ENCODE measurements at places on chromosomes 5 and 9. TPM values are rescaled to one million over a fixed set of nuclear protein-coding genes. Genes with fewer than 3 reads are reported as not detected.

The PCDHGA2 gene
- total RNA-seq, result 5.5 TPM

The GRIN1 gene
- total RNA-seq, result 0.06 TPM

The ZFP37 gene
- total RNA-seq, result 2.4 TPM

DNA sequence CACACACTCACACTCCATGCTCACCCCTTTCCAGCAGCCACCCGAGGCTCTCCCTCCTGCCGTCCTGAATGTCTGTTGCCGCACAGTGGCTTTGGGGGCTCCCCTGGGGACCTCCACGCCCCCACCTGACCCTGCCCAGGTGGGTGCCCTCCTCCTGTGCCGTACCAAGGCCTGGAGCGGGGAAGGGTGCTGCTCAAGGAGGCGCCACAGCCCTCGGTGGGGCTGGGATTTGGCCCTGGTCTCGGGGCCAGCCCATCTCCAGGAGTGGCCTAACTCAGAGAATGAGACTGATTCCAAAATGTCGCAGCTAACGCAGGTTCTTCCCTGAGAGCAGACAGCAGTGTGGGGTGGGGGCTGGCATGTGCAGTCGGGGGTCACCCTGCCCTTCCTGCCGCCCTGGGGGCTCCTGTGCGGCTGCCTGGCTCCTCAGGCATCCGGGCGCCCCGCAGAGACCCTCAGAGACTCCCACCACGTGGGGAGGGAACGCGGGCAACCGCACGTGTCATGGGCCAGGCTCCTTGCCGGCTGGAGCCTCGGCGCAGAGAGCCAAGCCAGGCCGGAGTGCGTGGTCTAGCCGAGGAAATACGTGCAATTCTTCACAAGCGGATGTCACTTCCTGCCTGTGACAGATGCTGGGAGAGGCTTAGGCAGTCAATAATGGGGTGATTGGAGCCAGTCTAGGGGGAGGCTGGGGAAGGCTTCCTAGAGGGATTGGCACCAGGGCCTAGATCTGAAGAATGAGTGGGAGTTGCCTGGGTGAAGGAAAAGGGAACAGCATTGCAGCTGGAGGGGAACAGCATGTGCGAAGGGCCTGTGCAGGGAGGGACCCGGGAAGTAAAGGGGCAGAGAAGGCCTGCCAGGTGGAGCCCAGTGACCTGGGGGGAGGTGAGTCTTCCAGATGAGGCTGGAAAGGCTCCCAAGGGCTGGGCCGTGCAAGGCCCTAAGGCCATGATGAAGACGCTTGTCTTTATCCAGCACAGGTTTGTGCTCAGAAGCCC is 44.1 kb downstream of the C9orf50 start:
- no peaks in the 10 kb centered on the region for H3K27me3 ChIP-seq
- H3K4me3 ChIP-seq, result no peak overlapping the region
- peak; percentile 72 for DNase-seq

DNA sequence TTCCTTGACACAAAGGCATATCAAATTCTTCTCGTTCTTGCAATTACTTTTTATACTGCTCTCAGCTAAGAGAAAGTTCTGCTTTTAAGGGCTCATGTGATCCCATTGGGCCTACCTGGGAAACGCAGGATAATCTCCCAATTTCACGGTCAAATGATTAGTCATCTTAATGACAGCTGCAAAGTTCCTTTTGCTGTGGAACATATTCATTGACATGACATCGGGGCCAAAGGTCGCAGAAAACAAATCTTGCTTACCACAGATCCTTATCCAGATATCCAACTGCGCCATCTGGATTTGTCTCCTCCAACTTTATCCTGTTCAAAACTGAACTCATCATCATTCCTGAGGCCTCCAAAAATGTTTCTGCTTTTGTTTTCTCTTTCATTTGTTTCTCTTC is 1085.6 kb upstream of the WWC1 start:
- no peaks in the 10 kb centered on the region for H3K27me3 ChIP-seq
- H3K4me3 ChIP-seq, result no peak overlapping the region
- DNase-seq, result no peak
- H3K36me3 ChIP-seq, result no peaks in the 10 kb centered on the region
- no peak overlapping the region for H3K27ac ChIP-seq

- no peak for DNase-seq
- no peak overlapping the region for H3K4me3 ChIP-seq
- no peaks in the 10 kb centered on the region for H3K4me1 ChIP-seq
- H3K36me3 ChIP-seq, result no peaks in the 10 kb centered on the region
- no peak overlapping the region for H3K27ac ChIP-seq
Observed at GRCh38 chr9:35935261-35935660, 22.7 kb downstream of the OR2S2 start.

- peaks cover 30% of the 10 kb centered on the region for H3K4me1 ChIP-seq
- H3K27ac ChIP-seq, result no peak overlapping the region
- no peaks in the 10 kb centered on the region for H3K36me3 ChIP-seq
- H3K27me3 ChIP-seq, result no peaks in the 10 kb centered on the region
- no peak for DNase-seq
- H3K4me3 ChIP-seq, result no peak overlapping the region
Observed at GRCh38 chr5:156147261-156147943, 179.6 kb upstream of the SGCD start.

GRCh38 chr9:129656795-129657390 is 8.6 kb upstream of the PRRX2 start:
- peaks cover 3% of the 10 kb centered on the region for H3K27me3 ChIP-seq
- DNase-seq, result no peak
- H3K4me1 ChIP-seq, result no peaks in the 10 kb centered on the region
- H3K36me3 ChIP-seq, result no peaks in the 10 kb centered on the region
- no peak overlapping the region for H3K4me3 ChIP-seq
- H3K27ac ChIP-seq, result no peak overlapping the region

- no peak overlapping the region for H3K4me3 ChIP-seq
- DNase-seq, result no peak
- H3K27me3 ChIP-seq, result no peaks in the 10 kb centered on the region
Observed at GRCh38 chr5:76143884-76144283, 60.7 kb downstream of the SV2C start.

GRCh38 chr9:137873858-137874362 is 3.7 kb upstream of the CACNA1B start:
- peaks cover 11% of the 10 kb centered on the region for H3K27me3 ChIP-seq
- no peak overlapping the region for H3K27ac ChIP-seq
- DNase-seq, result no peak
- no peaks in the 10 kb centered on the region for H3K36me3 ChIP-seq

GRCh38 chr5:89293810-89294209 is 410.8 kb upstream of the MEF2C start:
- no peak overlapping the region for H3K27ac ChIP-seq
- H3K36me3 ChIP-seq, result no peaks in the 10 kb centered on the region
- H3K4me1 ChIP-seq, result no peaks in the 10 kb centered on the region
- DNase-seq, result no peak
- no peak overlapping the region for H3K4me3 ChIP-seq

GRCh38 chr9:131448818-131449217 is 53.9 kb upstream of the POMT1 start:
- no peaks in the 10 kb centered on the region for H3K4me1 ChIP-seq
- H3K27ac ChIP-seq, result no peak overlapping the region
- H3K27me3 ChIP-seq, result no peaks in the 10 kb centered on the region
- no peak overlapping the region for H3K4me3 ChIP-seq
- no peak for DNase-seq

DNA sequence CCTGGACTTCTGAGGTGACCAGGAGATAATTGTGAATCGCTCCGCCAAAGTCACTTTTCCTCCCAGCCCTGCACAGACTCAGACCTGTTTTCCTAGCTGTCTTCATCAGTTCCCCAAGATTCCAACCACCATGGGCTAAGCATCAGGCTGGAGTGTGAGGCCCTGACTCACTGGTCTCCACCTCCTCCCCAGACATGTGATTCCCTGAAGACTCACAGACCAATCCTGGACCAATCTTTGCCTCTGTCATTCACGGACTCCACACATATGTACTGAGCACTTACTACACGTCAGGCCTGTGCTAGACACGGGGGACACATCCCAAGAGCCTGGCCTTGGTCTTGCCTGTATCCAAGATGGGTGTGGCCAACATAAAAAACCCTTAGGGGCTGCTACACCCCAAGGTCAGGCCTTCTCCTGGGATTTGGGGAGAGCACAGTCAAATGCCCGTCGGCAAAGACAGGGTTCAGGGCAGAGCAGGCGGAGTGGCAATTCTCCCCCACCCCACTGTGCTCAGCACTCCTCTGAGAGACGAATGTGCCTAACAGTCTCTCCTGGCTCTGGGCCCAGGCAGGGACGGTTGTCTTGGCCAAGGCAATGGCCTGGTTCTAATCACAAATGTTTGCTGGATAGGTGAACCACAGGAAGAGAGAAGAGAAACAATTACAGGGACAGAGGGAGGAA is 11.9 kb downstream of the EEIG1 start:
- H3K36me3 ChIP-seq, result no peaks in the 10 kb centered on the region
- H3K4me3 ChIP-seq, result no peak overlapping the region
- DNase-seq, result peak; percentile 66
- H3K4me1 ChIP-seq, result peaks cover 39% of the 10 kb centered on the region
- no peaks in the 10 kb centered on the region for H3K27me3 ChIP-seq

- H3K27me3 ChIP-seq, result no peaks in the 10 kb centered on the region
- DNase-seq, result no peak
- H3K36me3 ChIP-seq, result no peaks in the 10 kb centered on the region
- H3K27ac ChIP-seq, result no peak overlapping the region
Observed at GRCh38 chr9:35232867-35233544, 71.2 kb downstream of the UNC13B start.

GRCh38 chr5:6401410-6401809 is 23.1 kb upstream of the MED10 start:
- no peak overlapping the region for H3K27ac ChIP-seq
- H3K4me3 ChIP-seq, result no peak overlapping the region
- H3K36me3 ChIP-seq, result no peaks in the 10 kb centered on the region
- H3K27me3 ChIP-seq, result no peaks in the 10 kb centered on the region

DNA sequence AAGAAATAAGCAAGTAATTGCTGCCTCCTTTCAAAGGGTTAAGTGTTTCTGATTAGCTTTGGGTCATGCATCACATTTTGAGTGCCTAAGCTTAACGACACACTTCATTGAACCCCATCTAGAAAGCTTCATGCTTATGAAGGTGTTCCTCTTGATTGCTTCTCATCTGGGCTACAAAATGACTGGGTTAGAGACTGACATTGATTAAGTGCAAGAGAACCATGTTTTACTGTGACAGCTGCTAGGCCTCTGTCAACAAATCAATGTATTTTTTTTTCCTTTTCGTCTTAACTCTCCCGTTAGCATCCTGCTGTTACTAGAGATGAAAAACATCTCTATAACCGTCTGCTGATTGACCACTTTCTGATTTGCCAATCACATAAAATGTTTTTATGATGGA is 725.0 kb downstream of the TLE1 start:
- no peaks in the 10 kb centered on the region for H3K36me3 ChIP-seq
- no peaks in the 10 kb centered on the region for H3K4me1 ChIP-seq
- no peaks in the 10 kb centered on the region for H3K27me3 ChIP-seq
- H3K27ac ChIP-seq, result no peak overlapping the region
- no peak overlapping the region for H3K4me3 ChIP-seq

GRCh38 chr5:143968071-143968878 is 156.3 kb downstream of the HMHB1 start:
- H3K4me1 ChIP-seq, result no peaks in the 10 kb centered on the region
- H3K36me3 ChIP-seq, result no peaks in the 10 kb centered on the region
- no peak overlapping the region for H3K27ac ChIP-seq
- no peaks in the 10 kb centered on the region for H3K27me3 ChIP-seq
- no peak overlapping the region for H3K4me3 ChIP-seq
- no peak for DNase-seq

All from lung (tissue), 17 donors.